ENCODE measurements at places on chromosomes 13 and 19.
A peak's percentile ranks its signal among the peaks of the same experiment; 100 is the strongest.

DNA sequence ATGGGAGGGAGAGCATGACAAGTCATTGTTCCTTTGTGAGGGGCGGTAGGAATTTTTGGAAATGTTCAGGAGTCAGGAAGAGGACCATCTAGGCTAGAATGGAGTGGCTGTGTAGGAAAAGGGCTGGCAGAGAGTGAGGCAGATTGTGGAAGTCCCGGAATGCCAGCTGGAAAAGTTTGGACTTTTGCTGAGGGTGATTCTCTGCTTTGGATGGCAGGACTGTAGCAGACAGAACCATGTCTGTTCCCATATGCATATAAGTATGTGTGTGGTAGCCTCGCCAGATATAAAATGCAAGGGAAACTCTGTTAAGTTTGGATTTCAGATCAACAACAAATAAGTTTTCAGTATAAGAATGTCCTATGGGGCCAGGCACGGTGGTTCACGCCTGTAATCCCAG is 112.1 kb downstream of the DNAJC15 start:
- DNase-seq = no peak

GRCh38 chr19:5125797-5126497 is 157.0 kb downstream of the KDM4B start:
- no peak for DNase-seq

DNA sequence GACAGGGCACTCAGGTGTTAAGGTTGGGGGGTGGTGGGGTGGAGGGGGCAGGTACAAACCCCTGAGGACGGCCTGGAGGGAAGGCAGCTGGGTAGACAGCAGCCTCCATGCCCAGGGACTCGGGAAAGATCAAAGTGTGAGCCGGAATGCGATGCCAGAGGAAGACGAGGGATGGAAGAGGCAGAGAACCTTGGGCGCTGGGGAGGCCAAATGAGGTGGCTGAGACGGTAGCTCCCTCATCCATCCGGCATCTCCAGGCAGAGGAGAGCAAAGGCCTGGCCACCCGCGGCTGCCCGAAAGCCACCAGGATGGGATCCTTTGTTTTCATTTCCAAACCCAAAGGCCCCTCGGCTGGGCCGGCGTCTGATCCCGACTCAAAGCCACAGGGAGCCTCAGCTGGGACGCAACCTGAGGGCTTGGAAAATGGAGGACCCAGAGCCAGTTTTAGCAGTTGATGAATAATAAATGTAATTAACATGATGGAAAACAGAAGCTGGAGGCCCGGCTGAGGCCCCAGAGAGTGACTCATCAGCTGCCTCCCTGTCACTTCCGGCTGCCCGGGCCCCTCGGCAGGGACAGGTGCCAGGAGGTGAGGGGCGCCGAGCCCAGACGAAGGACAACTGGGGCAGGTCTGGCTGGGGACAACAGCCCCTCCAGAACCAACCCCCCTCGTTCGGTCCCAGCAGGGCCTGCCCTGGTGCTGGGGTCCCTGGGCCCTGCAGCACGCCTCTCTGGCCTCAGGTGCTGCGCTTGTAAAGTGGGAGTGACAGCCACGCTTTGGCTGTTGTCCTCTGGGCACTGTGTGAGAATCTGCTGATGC is 61.6 kb downstream of the CEBPG start:
- DNase-seq = peak; percentile 50

- DNase-seq = peak; percentile 82
Measured at GRCh38 chr19:57803594-57804325, 11.0 kb downstream of the ZNF552 start.

GRCh38 chr13:61546911-61547310 is 131.3 kb upstream of the PCDH20 start:
- DNase-seq = no peak

Measured in kidney (tissue), 22 donors.